ENCODE measurements at places on chromosomes 4 and X.

DNA sequence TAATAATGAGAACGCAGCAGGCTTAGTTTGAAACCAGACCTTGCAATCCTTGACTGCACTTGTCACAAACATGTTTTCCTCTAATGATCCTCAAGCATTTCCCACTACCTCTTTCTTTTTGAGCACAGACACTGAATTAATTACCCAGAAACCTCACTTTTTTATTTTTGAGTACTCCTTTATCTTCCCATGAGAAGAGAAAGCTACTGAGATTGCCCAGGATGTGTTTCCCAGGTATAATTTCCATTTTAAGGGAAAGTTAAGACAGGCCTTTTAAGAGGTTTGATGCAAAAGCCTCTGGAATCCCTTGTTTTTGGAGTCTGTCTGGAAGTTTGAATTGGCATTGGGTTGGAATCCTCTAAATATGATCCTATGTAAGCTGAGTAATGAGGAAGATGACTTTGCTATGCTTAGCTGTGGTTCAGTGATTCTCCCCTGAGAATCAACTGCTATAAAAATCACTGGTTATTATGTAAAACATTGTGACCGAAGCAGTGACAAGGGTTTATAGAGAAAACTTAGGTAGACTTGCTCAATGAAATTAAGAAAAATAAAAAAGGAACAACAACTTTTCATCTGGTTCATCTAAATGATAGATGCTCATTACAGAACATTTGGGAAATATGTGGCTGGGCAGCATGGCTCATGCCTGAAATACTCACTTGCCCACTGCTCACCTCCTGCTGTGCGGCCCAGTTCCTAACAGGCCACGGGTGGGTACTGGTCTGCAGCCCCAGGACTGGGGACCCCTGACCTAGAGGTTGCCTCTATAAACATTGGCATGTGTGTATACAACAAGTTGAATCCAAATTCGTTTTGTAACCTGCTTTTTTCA, 10.8 kb upstream of the RHOH start:
- no peak for DNase-seq

- no peak for DNase-seq
Observed at GRCh38 chr4:23388255-23388654, 501.6 kb downstream of the PPARGC1A start.

DNA sequence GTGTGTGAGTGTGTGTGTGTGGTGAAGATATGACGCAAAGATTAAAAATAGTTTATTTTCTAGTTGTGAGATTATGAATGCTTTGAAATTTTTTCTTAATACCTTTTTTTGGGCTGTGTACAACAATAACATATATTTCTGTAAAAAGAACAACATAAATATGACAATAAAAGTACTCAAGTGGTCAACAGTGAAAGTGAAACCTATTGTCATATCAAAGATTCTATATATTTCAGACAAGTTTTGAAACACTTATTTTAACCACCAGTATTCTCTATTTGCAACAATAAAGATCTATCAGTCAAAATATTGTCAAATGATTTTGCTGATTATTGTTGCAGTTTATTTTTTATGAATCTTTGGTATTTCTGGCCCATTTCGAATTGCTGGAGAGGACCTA, 98.0 kb downstream of the SPOCK3 start:
- DNase-seq = no peak

DNA sequence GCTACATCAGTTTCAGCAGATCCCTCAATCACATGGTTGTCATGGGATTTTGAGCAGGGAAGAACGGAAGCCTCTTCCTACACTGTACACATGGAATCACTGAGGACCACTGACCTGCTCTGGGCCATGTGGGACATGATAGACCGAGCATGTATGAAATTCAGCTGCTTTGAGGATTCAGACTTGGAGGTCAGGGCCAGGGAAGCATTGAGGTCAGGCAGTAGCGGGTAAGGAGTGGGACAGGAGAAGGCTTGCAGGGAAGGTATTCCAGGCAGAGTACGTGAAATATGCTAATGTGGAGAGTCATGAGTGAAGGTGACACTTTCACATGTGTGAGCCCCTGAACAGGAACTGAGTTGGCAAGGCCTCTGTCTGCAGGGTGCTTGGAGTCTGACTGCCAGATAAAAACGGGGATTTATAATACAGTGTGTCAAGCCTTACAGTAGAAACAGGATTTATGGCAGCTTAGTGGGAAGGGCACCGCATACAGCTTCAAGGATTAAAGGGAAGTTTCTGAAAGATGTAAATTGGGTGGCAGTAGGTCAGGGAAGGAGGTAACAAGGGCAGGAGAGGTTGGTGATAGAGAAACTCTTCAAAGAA, 111.7 kb downstream of the STK32B start:
- DNase-seq = no peak

DNA sequence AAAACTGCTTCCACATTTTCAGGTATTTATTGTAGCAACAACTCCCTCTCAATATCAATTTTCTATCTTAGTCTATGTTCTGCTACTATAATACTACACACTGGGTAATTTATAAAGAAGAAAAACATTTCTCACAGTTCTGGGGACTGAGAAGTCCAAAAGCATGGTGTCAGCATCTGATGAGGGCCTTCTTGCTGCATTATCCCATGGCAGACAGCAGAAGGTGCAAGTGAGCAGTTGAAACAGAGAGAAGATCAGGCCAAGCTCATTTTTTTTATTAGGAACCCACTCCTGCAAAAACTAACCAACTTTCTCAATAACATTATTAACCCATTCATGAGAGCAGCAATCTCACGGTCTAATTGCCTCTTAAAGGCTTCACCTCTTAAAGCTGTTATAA, 376.0 kb downstream of the RAB28 start:
- DNase-seq = no peak

DNA sequence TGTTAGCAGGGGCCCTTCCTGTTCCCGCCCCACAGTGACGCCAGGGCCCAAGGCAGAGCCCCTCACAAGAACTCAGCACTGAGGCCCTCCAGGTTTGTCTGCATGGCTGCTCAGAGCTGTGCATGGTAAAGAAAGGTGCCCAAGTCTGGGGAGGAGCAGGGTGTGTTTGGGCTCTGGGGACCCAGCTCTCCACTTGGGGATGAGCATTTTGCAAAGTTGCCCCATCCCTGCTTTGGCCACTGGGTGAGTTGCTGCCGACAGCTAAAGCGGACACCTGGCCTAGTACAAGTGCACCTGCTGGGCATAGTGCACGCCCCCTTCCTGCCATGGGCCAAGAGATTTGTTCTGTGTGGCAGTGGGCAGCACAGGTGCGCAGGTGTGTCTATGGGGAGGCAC, 2.0 kb upstream of the MXD4 start:
- DNase-seq = no peak
